ENCODE measurements at places on chromosomes 7 and 10.

GRCh38 chr10:61903221-61903927, 1.9 kb downstream of the ARID5B start:
- no peak for DNase-seq

- DNase-seq = no peak
Observed at GRCh38 chr10:59373071-59373470, 10.7 kb upstream of the FAM13C start.

DNA sequence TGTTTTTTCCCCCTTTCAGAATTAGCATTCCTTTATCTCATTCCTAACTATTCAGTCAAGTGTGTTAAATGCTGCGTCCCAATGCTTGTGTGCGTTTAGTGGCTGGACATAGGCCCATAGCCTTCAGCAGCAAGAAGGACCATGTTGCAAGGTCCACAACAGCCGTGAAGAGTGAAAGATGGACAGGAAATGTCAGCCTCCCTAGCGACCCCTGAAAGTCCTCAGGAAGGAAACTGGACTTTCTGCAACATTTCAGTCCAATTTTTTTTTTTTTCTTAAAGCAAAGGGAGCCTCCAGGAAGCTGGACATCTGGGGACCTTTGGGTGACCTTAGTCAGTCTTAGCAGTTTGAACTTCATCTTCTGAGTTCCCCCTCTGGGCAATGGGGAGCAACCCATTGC, 550.7 kb upstream of the MGMT start:
- no peak for DNase-seq

- no peak for DNase-seq
Observed at GRCh38 chr10:2701802-2702201, 365.5 kb upstream of the PFKP start.

- peak; percentile 16 for DNase-seq
Observed at GRCh38 chr10:50347394-50347802, 96.1 kb upstream of the ASAH2 start.

- no peak for DNase-seq
Observed at GRCh38 chr10:31320550-31321211, 1.7 kb downstream of the ZEB1 start.

DNA sequence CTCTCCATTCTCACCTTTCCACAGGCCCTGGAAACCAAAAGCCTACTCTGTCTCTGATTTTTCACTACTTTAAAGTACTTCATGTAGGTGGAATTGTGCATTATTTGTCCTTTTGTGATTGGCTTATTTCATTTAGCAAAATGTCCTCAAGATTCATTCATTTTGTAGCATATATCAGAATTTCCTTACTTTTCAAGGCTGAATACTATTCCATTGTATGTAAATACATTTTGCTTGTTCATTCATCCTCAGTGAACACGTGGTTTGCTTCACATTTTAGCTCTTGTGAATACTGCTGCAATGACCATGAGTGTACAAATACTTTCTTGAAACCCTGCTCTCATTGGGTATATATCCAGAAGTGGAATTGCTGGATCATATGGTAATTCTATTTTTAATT, 8.8 kb downstream of the C1GALT1 start:
- no peak for DNase-seq
